H7 (cell line): ENCODE measurements at places on chromosomes 4 and X.

- DNase-seq, result no peak
Observed at GRCh38 chrX:139106069-139106468, 394.6 kb upstream of the FGF13 start.

DNA sequence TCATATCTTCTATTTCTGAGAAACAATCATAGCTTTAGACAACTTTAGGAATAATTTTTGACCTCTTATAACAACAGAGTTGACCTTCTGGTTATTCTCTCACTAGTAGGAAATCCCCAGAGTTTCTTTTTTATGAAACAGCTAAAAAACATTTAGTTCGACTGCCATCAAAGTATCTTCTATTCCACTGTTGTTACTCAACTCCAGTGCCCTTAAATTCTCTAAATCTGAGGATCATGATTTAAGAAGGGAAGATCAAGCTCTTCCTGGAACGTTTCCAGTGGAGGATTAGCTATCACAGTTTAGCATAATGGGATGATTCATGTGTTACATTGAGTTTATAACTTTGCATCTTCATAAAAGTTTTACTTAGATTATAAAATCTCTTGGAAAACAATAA lies 134.9 kb upstream of the VEGFC start:
- DNase-seq, result no peak

DNA sequence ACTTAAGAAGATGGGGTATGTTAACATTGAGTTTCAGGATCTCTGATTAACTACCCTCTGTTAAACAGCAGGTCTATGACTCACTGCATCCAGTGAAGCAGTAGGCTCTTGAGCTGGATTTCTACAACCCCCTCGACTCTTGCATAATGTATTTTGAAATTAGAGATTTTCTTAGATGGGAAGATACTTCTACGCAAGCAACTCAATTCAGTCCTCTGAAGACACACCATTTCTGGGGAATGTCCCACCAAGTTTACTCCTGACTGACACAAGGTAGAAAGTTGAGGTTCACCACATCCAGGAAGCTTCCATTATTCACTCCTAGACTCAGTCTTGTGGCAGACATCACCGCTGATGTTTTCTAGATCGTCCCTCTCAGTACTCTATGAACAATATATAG lies 12.9 kb downstream of the PALLD start:
- no peak for DNase-seq

DNA sequence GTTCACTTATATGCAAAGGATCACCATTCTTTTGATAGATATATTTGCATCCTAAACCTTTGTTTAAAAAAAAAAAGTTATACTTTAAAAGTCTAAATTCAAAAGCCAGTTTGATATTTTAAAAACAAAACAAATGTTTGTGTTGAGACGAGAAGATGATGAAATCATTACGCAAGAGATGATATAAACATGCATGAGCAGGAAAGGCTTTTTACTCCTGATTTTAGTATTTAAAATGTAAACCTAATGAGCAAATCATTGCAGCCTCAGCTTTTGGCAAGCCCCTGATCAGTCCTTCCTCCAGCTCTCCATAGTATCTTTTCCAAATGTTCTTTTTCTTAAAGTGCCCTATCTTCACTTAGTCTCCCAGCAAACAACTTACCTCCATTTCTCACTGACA lies 115.6 kb downstream of the ARAP2 start:
- no peak for DNase-seq

GRCh38 chrX:48591255-48591791 lies 6.0 kb upstream of the WDR13 start:
- DNase-seq, result no peak
